ENCODE measurements at places on chromosomes 16 and 17.

DNA sequence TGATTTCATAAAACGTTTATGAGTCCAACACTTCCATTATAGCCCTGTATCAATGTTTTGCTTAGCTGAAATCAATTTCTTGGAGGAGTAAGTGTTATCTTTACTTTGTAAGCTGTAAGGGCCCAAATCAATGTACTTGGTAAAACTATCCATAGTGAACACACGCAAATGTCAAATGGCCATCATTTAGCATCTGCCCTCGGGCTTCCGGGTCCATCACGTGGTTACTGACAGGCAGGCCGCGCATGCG is 687 bp upstream of the NARF start:
- no peak for DNase-seq

- no peak for DNase-seq
These were observed 148.0 kb downstream of the KCNJ12 start for GRCh38 chr17:21524211-21524591.

GRCh38 chr17:78144736-78145641 is 1.2 kb upstream of the C17orf99 start:
- no peak for DNase-seq

- DNase-seq = no peak
These were observed 131.0 kb downstream of the AATF start for GRCh38 chr17:37079735-37080134.

DNA sequence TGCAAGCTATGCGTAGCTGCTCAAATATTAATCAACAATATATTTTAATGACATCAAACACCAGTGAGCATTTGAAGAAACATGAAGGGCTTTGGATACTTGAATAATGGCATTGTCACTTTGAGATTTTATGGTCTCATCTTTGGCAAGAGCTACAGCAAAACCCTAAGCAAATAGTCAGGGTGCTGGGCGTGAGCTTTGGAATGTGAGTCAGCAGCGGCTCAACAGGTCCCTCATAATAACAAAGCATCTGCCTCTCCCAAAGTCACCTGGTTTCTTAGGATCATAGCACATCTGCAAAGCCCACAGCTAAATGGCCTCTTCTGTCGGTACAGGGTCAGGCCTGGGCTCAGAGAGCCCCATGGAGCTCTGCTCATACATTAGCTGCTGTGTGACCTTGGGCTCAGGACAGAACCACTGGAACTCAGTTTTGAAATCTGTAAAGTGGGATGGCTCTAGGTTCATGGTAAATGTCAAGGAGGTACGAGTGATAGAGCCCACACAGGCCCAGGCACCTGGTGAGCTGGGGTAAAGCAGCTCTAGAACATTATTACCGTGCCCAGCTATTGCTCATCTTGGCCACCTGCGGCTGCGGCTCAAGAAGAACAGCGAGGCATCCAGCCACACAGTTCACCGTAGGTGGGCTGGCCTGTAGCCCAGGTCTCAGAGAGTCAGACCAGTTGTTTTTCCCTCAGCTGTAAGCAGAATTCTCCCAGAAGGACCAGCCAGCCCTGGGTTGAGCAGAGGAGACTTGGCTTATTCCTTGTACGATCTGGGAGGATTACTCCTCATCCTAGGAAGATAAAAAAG is 544.5 kb upstream of the CDH11 start:
- no peak for DNase-seq

DNA sequence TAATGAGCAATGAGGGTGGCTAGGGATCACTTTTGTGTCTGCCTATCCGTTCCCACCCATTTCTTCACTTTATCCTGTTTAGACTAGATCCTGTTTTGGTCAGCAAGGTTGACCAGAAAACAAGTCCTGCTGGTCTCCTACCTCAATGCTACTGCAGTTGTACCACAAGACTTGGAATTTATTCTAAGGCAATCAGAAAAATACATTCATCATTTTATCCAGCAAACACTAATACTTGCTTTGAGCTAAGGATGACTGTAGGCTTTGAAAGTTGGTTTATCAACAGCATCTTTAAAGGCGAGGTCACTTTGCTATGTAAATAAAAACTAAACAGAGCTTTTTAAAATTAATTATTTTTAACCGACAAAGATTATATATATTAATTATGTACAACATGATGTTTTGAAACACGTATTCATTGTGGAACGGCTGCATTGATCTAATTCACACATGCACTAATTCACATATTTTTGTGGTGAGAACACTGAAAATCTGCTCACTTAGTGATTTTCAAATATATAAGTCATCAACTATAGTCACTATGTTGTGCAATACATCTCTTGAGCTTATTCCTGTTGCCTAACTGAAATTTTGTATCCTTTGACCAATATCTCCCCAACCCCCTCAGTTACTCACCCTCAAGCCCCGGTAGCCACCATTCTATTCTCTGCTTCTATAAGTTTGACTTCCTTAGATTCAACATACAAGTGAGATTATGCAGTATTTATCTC is 125.9 kb upstream of the HS3ST3A1 start:
- no peak for DNase-seq

DNA sequence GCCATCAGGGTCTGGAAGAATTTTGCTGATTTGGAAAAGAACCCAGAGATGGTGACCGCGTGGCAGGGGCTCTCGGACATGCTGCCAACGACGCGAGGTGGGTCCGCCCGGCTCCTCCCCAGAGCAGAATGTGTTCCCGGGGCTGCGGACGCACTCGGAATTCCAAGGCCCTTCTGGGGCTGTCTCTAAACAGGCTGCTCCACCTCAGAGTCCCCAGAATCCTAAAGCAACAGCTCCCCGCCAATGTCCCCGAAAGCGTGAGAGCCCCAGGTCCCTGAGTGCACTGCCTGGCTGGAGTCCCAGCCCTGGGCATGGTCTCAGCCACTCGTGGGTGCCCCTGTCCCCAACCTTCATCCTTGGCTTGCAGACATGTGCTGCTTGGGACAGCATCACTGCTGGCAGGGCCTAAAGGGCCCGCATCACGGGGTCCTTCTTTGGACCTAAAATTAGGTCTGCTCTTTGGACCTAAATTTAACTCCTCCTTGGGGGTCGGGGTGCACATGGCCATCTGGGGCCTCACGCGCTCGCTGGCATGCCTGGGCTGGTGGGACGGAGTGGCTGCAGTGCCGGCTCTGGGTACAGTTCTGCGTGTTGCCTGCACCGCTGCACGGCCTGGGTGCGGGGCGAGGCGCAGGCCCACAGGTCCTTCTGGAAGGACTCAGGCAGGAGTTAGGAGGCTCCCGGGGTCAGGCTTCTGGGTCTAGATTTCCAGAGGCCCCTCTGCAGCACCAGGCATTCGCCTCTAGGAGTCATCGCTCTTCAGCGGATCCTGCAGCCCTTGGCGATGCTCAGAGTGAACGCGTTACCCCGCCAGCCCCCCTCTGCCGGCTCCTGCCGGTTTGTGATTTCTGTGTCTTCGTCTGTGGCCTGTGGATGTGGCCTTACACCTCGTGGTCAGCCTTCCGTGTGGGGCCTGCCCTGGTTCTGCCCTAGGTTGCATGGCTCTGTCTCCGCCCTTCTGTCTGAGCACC is 41.9 kb upstream of the CHMP6 start:
- no peak for DNase-seq

DNA sequence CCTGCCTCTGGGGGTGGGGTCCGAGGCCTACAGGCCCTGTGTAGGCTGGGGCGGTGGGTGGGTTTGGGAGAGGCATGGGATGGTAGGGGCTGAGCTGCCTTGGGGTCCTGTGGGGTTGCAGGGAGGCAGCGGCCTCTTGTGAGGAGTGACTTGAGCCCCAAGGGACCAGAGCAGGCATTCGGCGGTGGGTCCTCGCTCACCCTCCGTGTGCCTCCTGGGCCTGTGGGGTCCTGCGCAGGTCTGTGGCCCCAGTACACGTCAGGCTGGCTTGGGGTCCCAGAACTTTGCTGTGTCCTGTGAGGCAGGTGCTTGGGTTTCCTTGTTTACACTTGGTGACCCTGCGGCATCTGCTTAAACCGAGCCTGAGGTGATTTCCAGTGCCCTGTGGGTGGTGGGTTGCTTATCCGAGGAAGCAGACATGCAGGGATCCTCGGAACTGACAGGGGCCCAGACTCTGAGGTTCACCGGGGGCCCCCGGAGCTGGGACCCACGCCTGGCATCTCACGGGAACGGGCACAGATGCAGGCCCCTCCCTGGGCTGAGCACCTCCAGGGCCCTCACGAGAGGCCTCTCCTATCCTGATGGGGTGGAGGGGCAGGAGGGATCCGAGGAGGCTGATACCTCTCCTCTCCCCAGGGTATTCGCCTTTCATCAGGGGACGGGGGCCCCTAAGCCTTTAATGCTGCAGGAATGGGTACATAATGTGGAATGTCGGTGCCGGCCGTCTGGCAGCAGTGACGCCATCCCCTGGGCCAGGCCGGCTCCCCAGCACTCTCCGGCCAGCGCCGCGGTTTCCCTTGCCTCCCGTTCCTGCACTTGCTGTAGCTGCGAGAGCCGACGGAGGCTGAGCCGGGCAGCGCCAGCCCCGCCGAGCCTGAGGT is 7.7 kb downstream of the METRNL start:
- DNase-seq = no peak

- DNase-seq = no peak
These were observed 122.0 kb downstream of the BANP start for GRCh38 chr16:88073201-88073721.

GRCh38 chr17:57536289-57536688 is 208.8 kb downstream of the CCDC182 start:
- no peak for DNase-seq

- no peak for DNase-seq
These were observed 1.0 kb downstream of the TELO2 start for GRCh38 chr16:1494129-1494640.

DNA sequence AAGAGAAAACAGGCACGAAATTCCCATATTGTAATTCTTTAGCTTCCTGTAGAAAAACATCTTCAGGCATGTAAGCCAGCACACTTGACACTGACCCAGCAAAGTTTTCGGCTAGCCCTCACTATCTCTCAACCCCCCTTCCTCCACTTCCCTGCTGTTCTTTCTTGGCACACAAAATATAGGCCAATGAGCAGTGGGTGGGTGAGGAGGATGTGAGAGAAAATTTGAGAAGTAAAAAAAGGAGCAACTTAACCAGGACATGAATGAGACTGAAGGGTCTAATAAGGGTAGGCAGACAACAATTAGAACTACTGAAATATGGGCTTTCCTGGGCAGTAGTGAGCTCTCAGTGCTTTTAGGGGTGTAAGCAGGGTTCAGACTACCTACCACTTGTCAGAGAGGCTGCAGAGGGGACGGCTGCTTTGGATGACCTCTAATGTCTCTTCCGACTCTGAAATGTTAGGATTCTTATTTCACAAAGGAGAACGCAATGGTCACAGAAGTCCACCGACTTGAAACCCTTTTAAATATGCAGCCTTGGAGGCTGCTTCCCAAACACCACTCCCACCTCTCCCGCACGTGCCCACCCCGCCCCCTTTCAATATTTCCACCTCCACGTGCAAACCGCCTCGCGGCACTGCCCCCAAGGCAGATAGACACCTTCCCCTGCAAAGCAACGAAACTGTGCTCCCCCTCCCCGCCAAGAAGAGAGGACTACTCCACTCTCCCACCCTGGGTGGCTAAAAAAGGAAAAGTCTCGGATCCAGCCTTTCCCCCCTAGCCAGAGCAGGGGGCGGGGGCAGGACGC is 889 bp downstream of the MBTD1 start:
- no peak for DNase-seq

GRCh38 chr16:69365901-69366300 is 14.3 kb upstream of the TMED6 start:
- DNase-seq = no peak

GRCh38 chr16:9258423-9259051 is 167.1 kb downstream of the HAPSTR1 start:
- DNase-seq = no peak

DNA sequence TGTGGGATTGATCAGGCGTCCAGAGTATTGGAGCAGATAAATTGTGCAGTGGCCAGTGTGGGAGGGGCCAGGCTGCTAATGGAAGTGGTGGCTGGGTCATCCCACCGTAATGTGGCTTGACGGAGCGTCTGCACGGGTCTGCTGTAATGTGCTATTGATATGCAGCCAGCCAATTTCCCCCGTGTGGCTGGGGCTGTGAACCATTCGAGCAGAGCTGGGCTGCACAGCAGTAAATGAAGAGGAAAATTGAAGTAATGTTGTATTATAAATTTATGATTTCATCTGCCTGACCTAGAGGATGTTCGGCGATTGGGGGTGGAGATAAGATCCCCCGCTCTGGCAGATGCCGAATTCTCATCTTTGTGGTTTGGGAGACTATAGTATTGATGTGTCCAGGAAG is 121.5 kb downstream of the CCDC182 start:
- no peak for DNase-seq

DNA sequence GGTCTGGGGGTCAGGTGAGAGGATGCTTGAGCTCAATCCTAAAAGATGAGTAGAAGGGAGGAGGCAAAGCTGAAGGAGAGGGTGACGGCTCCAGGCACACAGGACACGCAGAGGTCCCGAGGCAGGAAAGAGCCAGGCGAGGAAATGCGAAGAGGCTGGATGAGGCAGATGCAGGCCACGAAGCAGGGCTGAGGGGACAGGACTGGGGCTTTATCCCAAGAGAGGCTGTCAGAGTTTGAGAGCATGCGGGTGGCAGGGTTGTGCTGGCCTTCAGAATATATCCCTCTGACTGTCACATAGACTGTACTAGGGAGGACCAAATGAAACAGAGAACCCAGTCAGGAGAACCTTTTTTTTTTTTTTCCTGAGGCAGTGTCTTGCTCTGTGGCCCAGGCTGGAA is 100.2 kb downstream of the RMI2 start:
- DNase-seq = no peak

- DNase-seq = no peak
These were observed 30.5 kb downstream of the NSMCE1 start for GRCh38 chr16:27238016-27238587.

GRCh38 chr17:64788286-64789060 is 126.4 kb upstream of the SMURF2 start:
- no peak for DNase-seq

- no peak for DNase-seq
These were observed 41.0 kb downstream of the OTOA start for GRCh38 chr16:21704733-21705132.

DNA sequence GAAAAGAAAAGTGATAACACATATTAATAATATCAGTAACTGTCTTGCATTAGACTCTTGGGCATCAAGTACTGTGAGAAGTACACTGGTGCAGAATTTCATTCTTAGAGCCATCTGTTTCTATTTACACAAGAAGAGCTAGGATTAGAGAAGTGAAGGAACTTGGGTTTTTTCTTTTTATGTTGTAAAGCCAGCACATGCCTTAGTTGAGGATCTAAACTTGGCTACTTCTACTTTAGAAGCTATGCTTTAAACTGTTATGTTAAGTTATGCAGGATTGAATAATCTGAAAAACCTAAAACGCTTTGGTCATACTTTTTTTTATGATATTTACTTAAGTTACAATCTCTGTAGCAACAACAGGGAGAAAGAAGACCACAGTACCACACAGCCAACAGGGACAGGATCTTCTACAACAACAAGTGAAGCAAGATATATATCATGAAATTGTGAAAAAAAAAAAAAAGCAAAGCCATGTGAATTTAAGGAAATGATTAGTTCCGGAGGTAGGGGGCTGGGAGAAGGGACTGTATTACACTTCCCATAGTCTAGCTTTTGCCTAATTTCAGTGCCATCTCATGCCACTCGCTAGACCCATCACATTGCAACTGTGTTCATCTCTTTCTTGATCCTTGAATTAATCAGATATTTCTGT is 305.1 kb upstream of the GOT2 start:
- DNase-seq = no peak

GRCh38 chr17:81046770-81047359 is 11.9 kb downstream of the BAIAP2 start:
- DNase-seq = no peak

Measured in stimulated activated CD4-positive, alpha-beta T cell treated with anti-CD3 and anti-CD28 coated beads, Interleukin-1b, Interleukin-23, amount 100 ng/mL, for 1 hour (primary cell).